Mucosa of descending colon (tissue), 3 donors: ENCODE measurements at places on chromosomes 3 and 15.

DNA sequence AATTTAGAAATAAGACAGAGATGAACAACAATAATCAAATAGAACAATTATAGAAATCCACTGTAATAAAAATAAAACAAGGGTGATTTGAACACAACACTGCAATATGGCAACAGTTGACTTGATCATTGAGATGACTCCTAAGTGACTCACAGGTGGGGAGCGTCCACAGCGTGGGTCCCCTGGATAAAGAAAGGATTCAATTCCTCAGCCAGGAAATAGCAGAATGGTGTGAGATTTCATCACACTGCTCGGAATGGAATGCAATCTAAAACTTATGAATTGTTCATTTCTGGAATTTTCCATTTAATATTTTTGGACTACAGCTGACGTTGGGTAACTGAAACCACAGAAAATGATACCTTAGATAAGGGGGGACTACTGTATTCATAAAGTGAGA, 82.0 kb downstream of the CNTN3 start:
- DNase-seq: no peak

DNA sequence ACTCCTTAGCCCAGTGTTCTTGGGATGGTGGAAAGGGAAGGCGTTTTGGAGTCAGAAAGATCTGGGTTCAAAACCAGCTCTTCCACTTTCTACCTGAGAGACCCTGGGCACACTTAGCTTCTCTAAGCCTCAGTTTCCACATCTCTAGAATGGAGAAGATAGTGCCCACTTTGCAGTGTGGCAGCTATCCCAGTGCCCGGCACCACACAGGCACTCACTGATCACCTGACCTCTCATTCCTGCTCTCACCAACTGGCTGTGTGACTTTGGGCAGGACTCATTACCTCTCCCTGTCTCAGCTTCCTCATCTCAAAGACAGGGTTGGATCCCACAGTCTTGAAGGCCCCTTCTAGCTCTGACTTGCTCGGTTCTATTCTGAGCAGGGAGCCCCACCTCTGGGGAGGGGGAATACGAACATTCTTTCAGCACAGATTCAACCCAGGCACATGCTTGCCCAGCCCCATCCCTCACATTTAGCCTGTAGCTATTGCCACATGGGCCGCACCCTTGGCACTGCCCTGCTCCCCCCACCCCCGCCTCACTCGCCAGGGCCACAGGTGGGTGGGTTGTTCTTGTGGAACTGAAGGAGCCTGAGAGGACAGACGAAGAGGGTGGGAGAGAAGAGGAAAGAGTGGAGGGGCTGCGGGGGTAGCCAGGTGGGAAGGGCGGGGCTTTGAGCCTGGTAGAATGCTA, 39.2 kb downstream of the EPHB3 start:
- DNase-seq: no peak

GRCh38 chr3:46482632-46483350, 15.0 kb upstream of the RTP3 start:
- no peak for DNase-seq

GRCh38 chr15:66657185-66658020, 44.6 kb upstream of the SMAD6 start:
- no peak for DNase-seq

GRCh38 chr15:47682661-47683060, 34.6 kb upstream of the SEMA6D start:
- DNase-seq: no peak

GRCh38 chr15:74340150-74340549, 27.3 kb downstream of the CYP11A1 start:
- DNase-seq: no peak

DNA sequence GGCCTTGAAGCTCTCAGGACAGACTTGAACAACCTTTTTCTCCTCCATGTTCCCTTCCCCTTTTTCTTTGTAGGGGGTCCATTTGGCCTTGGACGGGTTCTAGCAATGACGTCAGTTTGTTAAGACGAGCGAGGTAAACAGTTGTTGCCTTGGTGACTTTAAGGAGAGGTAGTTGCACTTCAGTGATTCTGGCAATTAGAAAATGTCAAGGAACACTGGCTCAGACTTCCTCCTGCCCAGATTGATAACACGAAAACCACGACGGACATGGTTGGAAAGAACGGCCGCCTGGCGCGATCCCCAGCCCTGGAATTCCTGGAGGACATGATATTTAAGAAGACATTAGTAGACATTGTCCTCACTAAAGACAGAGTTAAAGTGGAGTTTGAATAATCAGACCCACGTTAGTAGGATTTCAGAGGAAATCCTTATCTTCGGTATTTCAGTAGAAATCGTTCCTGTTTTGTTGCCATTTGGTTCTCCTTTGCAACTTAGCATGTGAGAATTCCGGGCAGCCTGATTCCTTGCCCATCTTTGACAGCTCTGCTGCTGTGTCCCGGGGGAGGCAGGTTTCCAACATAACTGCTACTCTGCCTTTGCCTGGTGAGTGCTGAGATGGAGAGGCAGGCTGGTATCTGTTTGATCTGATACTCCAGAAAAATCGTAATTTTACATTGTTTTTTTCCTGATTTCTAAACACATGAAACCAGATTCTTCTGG, 87.3 kb downstream of the ST6GAL1 start:
- no peak for DNase-seq

GRCh38 chr15:67976506-67977073, 77.5 kb upstream of the PIAS1 start:
- no peak for DNase-seq

DNA sequence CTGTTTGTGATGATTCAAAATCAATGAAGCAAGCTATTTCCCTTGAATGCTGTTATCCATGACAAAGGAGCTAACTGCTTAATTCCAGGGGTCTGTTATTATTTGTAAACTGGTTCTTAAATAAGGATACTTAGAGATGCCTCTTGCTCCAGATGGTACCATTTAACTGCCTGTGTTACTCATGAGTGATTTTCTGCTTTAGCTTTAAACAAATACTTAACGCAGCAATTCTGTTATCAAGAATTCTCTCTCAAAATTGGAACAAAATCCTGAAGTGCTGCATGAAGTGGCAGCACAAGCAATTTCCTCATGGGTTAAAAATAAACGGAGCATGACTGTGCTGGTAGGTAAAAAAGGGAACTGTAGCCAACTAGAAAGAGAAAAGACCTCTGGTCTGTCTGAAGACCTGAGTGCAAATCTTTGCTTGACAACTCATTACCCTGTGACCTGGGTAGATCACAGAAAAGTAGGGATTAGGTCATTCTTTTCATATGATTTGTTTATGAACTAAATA, 62.5 kb upstream of the GBE1 start:
- no peak for DNase-seq

GRCh38 chr3:135806317-135806716, 159.2 kb upstream of the PPP2R3A start:
- DNase-seq: no peak

DNA sequence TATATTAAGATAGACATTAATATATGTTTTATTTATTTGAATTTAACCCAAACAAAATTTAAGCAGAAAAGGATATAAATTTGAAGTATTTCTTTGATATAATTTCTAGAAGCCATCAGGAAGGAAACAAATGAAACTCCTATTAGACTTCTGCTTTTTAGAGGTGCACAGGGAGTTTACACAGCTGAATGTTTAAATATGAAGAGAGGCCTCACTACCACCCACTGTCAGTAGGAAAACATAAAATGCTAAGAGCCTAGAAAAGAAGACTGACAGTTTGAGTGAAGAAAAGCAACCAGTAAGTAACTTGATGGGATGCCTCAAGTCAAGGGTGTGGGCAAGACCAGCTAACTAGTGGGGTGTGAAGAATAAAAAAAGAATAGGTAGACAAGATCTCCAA, 19.7 kb downstream of the PLSCR2 start:
- DNase-seq: no peak

GRCh38 chr3:181290941-181291340, 301.4 kb upstream of the DNAJC19 start:
- no peak for DNase-seq

- no peak for DNase-seq
Observed at GRCh38 chr15:96329403-96329981, 1.0 kb upstream of the NR2F2 start.
